ENCODE measurements at places on chromosomes 3 and 15.

DNA sequence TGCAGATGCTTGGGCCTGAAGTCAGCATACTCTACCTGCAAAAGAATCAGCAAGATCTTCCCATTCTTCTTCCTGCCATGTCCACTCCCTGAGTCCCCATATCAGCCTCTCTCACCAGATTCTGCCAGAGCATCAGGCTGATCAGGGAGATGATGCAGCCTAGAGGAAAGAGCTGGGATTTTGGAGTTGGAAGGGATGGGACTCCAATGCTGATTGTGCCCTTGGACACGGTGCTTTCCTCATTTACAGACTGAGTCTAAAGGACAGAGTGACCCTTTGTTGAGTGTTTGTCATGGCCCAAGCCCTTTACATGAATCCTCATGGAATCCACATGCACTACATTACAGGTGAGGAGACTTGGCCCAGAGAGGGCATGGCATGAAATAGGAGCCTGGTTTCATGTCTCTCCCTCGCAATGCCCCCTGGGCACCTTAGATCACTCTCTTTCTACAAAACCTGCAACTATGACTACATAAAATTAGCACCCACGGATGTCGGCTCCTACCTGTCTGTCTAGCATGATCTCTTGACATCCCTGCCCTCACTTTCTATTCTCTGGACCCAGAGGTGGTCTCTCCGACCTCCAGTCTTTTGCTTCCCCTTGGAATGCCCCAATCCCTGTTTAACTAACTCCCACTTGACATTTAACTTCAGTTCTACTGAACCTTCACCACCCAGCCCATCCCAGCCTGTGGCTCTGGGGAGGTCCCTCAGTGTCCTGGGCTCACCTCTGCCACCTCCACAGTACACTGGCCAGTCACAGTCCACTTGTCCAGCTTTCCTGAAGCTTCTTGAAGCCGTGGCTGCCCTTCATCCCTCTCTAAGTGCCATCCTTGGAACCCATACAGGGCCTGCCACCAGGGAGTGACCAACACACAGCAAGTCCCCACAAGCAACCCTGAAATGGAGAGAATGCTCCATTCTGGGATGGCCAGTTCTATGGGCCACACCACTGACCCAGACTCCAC lies 173.5 kb downstream of the ABHD5 start:
- no peak for DNase-seq

- DNase-seq, result no peak
Observed at GRCh38 chr3:126419886-126420786, 25.4 kb downstream of the CFAP100 start.

- no peak for DNase-seq
Observed at GRCh38 chr3:32398531-32398930, 6.9 kb downstream of the CMTM7 start.

GRCh38 chr3:157530637-157531300 lies 27.6 kb upstream of the VEPH1 start:
- DNase-seq, result no peak

DNA sequence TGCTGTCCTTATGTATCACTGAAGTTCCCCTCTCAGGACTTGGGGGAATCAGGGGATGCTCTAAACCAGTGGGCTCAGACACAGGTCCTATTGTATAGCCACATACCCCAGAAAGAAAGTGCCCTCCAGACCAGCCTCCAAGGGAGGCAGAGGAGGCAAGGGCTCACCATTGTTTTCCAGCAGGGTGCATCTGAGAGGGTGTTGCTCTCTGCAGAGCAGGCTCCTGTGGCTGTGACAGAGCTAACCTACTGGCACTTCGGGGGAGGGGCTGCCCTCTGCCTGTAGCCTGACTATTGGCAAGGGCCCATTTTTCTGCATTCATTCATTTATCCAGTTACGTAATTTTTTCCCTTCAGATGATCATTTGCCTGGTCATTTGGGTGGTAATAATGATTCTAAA lies 39.9 kb downstream of the EEFSEC start:
- DNase-seq, result no peak

GRCh38 chr3:150227839-150228238 lies 180.3 kb upstream of the TSC22D2 start:
- DNase-seq, result no peak

DNA sequence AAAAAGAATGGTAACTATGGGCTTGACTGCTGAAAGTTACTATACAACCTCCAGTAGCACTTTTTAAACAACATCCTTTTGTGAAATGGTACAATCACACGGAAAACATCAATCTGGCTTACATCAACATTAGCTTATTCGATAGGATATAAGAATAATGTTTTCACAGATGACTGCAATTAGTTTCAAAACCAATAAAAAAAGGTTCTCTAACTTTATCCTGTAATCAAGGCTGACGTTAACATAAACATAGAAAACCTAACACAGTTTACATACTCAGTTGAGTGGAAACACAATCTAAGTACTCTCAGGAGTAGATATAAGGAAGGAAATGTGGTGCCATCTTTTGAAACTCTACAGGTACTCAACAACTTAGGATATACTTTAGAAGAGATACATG lies 102.2 kb downstream of the DLG1 start:
- no peak for DNase-seq

DNA sequence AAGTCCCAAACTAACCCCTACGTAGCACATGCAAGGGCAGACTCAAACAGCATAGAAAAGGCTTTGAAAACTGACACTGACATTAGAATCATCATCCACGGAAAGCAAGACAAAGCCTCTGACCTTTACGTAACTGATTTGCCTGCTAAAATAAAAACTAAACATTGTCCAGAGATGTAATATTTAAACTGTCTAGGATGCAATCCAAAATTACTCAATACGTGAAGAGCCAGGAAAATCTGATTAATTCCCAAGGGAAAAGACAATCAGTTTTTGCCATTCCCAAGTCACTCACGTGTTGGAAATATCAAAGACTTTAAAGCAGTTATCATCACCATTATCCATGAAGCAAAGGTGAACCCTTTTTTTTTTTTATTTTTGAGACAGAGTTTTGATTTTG lies 13.3 kb upstream of the IQCF1 start:
- no peak for DNase-seq

DNA sequence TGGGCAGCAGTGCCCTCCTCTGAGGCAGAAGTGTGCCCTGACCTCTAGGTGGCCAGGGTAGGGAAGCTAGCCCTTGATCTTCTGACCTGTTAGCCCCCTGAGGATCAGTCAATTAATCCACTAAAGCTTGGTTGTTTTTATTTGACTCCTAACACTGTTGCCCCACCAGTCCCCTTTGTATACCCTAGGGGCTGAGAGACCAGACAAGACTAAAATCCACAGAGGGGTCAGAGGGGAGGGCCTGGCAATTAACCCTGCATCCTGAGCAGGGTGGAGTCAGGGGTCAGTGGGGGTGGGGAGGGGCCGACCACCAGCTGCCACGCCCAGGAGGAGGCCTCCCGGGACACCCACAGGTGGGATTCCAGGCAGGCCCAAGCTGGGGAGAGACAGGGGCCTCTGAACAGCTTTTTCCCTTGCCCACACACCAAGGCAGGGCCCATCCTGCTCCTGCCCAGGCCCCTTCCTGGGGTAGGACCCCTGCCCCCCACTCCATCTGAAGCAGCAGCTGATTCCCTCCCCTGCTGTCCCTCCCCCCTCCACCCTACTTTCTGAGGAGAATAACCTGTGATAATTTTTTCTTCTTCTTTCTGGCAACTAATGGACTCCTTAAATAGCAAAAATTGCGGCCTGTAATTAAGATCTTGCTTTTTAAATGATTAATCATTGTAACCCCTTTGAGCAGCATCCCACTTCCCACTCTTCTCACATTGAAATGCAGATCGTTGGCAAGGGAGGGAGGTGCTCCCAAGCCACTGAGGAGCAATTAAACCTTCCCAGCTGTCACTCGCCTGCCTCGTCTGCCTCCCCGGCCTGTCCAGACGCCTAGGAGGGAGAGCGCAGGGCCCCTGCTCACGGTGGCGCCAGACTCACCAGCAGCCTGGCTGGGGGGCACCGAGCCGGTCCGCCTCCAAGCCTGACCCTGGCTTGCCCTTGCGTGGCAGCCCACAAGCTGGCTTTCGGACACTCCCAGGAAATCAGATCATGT lies 51.9 kb downstream of the RHCG start:
- DNase-seq, result no peak

DNA sequence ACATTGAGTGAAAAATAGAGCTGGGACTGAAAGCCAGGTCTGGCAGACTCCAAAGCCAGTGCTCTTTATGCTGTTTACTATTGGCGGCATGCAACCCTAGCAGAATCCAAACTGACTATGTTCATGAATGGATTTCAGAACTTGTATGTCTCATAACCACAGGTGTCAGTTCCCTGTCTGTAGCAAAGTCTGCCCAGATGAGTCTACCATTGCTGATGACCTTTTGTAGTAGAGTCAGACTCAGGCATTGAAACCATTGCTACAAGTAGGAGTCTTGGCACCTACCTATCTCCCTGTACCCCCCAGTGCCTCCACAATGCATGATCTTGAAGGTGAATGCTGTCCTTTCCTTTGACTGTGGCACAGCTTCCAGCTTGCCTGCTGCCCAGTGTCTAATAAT lies 157.2 kb upstream of the ROPN1 start:
- DNase-seq, result no peak

DNA sequence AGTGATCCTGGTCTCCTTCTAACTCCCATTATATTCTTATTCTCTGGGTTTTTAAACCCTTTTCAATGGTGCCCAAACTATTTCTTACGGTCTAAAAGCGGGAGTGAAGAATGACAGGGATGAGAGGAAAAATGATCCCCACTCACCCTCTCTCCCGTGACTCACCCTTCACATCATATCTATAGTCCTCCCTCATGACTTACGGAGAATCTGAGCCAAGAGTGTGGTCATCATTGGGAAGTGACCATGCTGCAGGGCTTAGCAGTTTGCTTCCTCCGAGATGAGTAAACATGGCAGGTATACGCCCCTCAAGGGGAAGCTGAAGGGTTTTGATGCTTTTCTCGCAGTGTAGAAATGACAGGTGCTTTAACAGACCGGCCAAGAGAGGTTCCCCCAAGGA lies 274.0 kb downstream of the RYR3 start:
- no peak for DNase-seq

GRCh38 chr15:52787549-52788098 lies 2.5 kb downstream of the ONECUT1 start:
- no peak for DNase-seq

GRCh38 chr3:79217096-79217495 lies 550.7 kb downstream of the ROBO1 start:
- no peak for DNase-seq

DNA sequence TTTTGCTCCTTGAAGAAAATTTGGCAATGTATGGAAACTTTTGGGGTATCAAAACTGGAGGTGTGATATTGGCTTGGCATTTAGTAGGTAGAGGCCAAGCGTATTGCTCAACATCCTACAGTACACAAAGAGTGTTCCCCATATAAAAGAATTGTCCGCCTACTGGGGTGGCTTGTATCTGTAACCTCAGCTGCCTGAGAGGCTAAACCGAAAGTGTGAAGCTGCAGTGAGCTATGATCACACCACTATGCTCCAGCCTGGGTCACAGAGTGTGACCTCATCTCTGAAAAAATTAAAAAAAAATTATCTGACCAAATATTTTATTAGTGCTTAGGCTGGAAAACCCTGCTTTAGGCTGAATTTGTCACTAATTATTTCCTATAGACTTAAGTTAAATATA lies 483.9 kb downstream of the PYDC2 start:
- no peak for DNase-seq

- DNase-seq, result no peak
Observed at GRCh38 chr3:196700801-196701200, 11.2 kb downstream of the CEP19 start.

DNA sequence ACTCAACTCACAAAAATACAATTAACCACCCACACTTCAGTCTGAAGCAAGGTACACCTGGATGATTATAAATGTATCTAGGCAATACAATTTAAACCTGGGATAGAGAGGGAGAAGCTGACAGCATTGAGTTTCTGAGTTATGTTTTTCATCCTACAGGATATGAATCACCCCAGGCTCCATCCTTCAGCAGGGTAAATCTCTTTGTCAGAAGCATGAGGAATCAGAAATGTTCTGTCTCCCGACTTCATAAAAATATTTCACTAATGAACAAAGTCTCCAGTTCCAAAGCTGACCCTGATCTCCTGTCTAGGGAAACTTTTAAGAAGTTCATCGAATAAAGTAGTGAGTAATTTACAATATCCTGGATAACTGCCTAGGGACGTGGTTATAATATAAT lies 25.5 kb upstream of the FRMD4B start:
- no peak for DNase-seq

DNA sequence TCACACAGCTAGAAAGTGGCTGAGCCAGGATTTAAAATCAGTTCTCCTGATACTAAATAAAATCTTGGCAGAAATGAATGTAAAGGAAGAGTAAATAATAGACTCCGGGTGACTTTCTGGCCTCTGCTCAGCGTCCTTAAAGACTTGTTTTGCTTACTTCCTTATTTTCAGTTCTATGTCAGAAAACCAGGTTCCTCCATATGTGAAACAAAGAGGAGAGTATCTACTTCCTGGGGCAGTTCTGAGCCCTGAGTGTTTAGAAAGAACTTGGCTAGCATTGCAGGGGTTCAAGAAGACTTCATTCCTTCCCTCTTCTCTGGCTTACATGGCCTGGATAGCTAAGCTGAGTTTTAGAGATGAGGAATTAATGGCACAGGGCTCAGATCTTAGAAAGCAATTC lies 222.8 kb upstream of the TLE3 start:
- DNase-seq, result no peak

DNA sequence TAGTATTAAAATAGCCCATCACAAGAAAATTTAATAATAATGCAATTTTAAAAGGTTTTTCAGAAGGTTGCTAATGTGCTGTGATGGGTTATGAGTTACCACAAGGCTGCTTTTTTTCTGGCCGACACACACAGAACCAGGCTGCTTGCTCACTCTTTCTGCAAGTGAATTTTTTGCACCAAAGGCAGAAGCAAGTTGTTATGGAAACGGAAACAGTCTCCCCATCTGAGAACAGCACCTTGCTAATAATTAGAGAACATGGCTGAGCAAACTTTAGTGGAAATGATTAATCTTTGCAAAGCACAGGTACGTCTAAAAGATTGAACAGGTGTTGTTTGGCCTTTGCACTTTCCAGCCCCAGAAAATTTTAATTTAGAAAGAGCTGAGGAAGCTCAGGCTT lies 51.0 kb downstream of the CACNA2D3 start:
- DNase-seq, result no peak

GRCh38 chr3:66520724-66521123 lies 19.9 kb upstream of the LRIG1 start:
- DNase-seq, result no peak

DNA sequence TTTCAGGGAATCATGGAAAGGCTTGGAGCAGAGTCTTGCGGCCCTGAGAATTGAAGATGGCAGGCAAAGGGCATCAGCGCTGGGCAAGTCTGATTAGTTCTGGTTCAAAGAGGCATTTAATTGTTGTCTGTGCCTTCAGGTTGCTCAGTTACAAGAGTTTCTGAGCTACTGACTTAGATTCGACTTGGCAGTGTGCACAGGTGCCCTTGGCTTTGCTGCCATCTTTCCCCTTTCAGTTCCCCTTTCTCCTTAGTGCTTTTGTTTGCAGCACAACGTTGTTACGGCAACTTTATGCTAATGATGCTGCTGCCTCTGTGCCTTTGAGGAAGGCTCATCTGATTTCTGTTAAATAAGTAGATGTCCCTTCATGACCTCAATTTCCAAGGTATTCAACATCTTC lies 12.5 kb downstream of the P2RY14 start:
- DNase-seq, result no peak
